ENCODE measurements at places on chromosomes 6 and 20. TPM values are rescaled to one million over a fixed set of nuclear protein-coding genes. Genes with fewer than 3 reads are reported as not detected.

Gene TFAP2A
- polyA plus RNA-seq: 33.6 TPM

Gene KIAA0408
- polyA plus RNA-seq: 4.4 TPM

Gene LY6G5C
- 2.7 TPM for polyA plus RNA-seq

Gene BICRAL
- polyA plus RNA-seq: 17.4 TPM
